ENCODE measurements at places on chromosomes 7 and 10.

DNA sequence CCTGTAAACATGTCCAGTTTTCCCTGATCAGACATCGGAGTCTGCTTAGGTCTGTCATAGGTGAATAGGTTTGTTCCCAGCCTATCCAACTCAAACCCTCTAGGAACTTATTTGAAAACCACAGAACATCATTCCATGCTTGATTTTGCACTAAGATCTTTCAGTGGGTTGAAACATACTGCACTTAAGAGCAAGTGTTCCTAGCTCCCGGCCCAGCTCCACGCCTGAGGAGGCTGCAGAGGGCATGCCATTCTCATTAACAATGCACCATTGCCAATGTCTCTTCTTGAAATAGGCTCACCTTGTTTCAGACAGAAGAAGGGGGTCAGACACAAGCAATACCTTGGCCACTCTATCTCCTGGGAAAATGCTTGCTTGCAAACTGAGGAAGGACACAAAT, 78.0 kb upstream of the EGR2 start:
- no peak for DNase-seq

- no peak for DNase-seq
Observed at GRCh38 chr10:89367529-89367928, 10.3 kb upstream of the IFIT1B start.

GRCh38 chr7:75878769-75879611, at the start of gene RHBDD2:
Gene RHBDD2, plus strand, starts transcription at chr7:75879034. Its CDS starts 49 bp downstream, at chr7:75879083.
- peak; percentile 98 for DNase-seq

DNA sequence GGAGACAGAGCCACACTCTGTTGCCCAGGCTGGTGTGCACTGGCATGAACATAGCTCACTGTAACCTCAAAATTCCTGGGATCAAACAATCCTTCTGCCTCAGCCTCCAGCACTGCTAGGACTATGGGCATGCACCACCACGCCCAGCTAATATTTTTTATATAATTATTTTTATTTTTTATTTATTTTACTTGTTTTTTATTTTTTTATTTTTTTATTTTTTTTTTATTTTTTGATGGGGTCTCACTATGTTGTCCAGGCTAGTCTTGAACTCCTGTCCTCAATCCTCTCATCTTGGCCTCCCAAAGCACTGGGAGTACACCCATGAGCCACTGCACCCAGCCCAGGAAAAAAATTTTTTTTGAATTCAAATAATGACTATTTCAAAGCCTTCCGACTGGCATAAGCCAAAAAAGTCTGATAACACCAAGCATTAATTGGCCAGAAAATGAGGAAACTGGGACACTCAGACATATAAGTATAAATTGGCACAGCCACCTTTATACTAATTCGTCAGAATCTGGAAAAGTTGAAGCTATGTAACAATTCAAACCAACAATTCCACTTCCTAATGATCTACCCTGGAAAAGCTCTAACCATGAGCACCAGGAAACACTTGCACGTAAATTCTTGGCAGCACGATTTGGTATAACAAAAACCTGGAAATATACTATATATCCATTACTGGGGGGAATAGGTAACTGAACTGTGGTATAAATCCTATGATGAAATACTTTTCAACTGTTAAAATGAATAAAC, 6.3 kb downstream of the ZC3HAV1 start:
- no peak for DNase-seq

Measured in stimulated activated CD8-positive, alpha-beta memory T cell treated with anti-CD3 and anti-CD28 coated beads, Interleukin-4, amount 100 ng/mL, for 48 hours (primary cell).